Activated naive CD8-positive, alpha-beta T cell treated with anti-CD3 and anti-CD28 coated beads, Interleukin-2, amount 50 U/mL, for 16 hours (primary cell): ENCODE measurements at places on chromosomes 5 and 9.

GRCh38 chr9:77710965-77711648, 63.0 kb upstream of the GNA14 start:
- DNase-seq, result no peak

DNA sequence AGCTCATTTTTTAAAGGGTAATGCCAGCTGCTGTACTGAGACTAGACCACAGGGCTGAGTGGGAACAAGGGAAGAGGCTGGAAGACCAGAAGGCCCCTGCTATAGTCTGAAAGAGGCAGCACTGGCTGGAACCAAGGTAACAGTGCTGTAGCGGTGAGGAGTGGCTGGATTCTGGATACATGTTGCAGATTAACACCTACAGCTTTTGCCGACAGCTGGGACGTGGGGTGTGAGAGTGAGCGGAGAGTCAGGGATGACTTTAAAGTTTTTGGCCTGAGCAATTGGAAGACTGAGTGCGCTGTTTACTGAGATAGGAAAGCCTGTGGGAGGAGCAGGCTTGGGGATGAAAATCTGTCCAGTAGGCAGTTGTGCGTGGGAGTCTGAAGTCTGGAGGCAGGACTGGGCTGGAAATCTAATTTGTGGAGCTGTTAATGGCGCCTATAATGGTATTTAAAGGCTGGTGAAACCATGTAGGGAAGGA, 26.5 kb downstream of the AQP7 start:
- DNase-seq, result no peak

DNA sequence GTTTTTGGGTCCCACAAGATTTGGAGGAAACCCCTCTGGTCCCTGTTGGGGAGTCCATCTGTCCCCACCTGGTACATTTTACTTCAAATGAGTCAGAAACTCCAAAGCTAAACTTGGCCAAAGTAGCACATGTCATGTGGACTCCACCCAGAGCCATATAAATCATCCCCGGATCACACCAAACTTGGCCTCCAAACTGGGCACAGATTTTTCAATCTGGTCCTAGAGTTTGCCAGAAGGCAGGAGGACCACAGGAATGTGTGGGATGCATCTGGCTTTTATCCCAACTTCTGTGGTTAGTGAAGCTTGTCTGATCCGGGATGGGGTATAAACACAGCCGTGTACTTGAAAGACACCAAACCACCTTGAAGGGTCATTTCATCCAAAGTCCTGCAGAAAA, 66.3 kb downstream of the MAT2B start:
- DNase-seq, result no peak

DNA sequence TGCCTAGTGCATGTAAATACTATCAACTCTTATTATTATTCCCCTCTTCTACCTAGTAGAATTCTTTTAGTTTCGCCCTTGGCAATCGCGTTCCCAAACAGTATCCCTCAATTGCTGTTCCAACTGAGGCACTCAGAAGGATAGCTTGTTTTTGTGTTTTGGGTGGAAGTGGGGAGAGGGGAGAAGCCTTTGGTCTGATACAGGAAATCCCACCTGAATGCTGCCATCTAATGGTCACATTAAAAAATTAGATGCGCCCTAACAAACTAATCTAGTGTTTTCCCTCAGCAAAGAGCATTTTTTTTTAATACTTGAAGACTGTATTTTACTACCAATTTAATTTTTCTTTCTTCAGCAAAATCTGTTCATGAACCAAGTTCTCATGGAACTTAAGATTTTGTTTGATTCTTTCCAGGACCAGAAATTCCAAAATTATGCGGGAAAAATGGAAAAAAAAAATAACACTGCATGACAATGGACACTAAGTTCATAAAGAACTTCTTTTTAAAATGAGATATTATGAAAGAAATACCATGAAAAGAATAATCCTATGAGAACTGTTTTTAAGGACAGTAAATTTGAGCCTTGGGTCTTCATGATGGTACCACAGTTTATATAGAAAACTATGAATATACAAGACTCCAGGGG, 22.2 kb upstream of the GLDC start:
- DNase-seq, result no peak

DNA sequence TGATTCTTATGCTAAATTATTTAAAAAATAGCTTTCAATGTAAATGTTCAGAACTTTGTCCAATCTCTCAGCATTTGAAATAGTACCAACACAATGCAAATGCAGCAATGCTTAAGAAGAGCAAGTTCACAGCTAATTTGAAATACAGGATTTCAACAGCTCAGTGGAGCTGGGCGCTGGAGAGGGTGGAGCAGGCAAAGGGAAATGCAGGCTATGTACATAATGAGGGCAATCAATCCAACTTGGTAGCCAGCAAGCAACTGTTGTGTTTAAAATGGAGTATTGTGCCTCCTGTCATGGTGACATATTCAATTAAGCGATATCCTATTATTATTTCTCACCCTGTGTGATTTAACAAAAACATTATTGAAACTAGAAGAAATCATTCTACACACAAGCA, 568.8 kb downstream of the PSAT1 start:
- no peak for DNase-seq

GRCh38 chr5:177427211-177427822, 841 bp downstream of the GRK6 start:
- no peak for DNase-seq

- peak; percentile 29 for DNase-seq
Observed at GRCh38 chr5:170638454-170639220, 134.8 kb downstream of the KCNIP1 start.

GRCh38 chr9:214648-215493, at the start of gene DOCK8:
Gene DOCK8 (plus strand): TSS chr9:214865. CDS start chr9:214977, 112 bp downstream.
- DNase-seq, result no peak

DNA sequence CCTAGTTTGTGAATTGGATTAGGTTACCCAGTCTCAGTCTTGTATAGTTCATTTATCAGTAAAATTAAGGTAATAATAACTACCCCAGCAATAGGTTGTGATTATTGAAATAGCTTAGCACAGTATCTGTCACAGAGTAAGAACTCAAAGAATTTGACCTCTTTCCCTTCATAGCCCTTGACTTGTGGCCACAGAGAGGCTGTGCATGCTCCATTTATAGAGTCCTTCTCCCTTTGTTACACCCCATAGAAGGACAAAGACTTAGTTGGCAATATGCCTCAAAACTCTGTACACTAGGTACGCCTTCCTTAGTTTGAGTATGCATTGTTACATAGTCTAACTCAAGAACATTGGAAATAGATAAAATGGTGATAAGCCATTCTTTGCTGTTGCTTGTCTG, 257.2 kb downstream of the KCTD16 start:
- no peak for DNase-seq

- no peak for DNase-seq
Observed at GRCh38 chr5:7207979-7208378, 188.0 kb upstream of the ADCY2 start.

- DNase-seq, result peak; percentile 96
Observed at GRCh38 chr9:37119907-37120842, at the start of gene ZCCHC7. Gene ZCCHC7 (plus strand): TSS chr9:37120574.

DNA sequence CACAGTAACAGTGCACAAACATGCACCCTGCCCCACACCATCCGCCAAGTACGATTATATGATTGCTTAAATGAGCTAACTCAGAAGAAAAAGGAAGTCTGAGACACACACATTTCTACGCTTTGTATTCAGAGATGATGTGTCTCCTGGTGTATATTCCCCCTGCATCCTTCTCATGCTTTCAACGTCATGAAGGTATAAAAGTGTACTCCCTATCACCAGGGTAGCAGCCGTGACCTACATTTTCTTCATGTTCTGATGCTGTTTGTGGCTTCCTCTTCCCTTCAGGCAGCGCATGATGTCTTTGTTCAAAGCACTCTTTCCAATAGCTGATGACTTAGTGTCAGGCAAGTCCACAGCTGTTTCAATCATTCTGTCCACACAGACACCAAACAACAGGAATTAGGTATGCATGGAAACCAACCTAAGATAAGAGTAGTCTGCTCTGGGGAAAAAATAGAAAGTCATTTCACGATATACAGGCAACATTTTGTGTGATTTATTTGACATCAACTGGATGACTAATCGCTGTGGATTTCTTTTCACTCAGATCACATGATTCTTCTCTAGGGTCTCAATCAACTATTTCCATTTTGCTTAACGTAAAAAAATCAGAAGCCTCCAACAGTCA, 269.4 kb upstream of the PTGER4 start:
- DNase-seq, result peak; percentile 18

DNA sequence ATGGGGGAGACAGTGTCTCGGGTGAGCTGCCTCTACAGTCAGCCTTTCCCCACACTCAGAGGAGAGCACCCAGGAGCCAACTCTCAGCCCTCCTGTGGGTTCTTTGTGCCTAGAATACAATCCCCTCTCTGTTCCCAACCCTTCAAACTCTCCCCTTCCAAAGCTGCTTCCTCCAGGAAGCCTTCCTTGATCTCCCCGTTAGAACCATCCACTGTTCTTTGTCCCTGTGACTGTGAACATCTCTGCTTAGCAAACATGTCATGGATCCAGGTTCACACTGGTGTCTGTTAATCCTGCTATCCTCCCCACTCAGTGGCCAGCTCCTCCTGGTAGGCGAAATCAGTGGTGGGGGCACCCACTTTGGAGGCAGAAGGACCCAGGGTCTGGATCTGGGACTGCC, 16.2 kb upstream of the IER5L start:
- DNase-seq, result no peak

- DNase-seq, result peak; percentile 47
Observed at GRCh38 chr5:132294728-132295504, 722 bp downstream of the SLC22A4 start.

DNA sequence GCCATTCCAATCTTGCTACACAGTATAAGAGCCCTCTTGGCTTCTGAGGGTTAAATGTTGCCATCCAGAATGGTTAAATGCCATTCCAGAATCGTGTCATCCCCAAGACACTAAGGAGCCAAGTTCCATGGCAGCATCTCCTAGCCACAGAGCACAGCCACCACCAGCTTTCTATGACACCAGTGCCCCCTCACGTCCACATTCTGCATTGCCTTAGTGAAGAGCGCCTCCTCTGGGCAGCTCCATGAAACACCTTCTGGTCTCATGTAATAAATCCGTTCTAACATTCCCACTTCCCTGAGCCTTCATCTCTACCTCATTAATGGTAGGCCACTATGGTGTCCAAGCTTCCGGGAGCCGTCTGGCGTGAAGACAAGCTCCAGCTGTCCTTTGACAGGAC, 12.4 kb downstream of the CBY3 start:
- no peak for DNase-seq

DNA sequence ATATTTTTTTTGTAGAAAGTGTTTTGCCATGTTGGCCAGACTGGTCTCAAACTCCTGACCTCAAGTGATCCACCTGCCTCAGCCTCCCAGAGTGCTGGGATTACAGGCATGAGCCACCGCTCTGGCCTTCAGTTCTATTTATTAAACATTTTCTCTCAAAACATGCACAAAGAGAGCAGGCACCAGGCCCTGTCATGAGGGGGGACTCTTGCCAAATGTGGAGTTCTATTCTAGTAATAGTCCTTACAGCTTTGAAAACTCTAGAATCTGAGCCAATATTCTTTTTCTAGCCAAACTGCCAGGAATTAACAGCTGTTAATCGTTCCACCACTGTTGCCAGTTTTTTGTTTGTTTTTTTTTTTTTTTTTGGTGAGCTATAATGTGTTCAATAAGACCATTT, 124.6 kb downstream of the TARS1 start:
- DNase-seq, result no peak

GRCh38 chr5:118511846-118512245, 476.5 kb downstream of the DTWD2 start:
- DNase-seq, result no peak

DNA sequence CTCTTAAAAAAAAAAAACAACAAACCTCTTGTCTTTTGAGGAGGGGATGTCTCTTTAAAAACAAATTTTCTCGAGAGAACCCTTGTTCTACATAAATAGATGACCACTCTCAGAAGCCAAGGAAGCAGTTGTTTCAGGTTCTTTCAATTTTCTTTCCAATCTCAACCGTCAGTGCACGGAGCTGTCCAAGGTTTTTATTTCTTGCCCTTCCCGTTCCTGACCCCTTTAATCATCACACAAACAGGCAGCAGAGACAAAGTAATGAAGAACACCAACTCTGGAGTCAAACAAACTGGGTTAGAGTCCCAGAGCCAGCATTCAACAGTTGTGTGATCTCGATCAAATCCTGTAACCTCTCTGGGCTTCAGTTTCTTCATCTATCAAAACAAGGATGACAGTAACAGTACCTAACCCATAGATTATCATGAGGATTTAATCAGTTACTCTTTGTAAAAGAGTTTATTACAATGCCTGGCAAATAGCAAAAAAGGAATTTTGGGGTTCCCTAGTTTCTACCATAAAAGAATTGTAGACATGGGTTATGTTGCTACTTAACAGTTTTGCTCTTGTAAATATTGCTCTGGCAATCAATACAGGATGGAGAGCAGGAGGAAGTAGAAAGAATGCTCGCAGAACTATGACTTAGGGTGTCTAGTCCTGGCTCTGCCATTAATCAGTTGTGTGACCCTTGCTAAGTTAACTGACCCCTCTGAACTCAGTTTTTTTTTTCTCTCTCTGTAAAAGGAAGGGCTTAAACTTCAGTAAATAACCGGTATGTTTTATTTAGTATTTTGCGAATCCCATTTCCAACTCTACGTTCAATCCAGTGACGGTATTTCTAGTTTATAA, 1.0 kb upstream of the NIM1K start:
- no peak for DNase-seq

GRCh38 chr9:120481846-120482245, 98.1 kb downstream of the CDK5RAP2 start:
- DNase-seq, result no peak

GRCh38 chr5:88230546-88231066, 38.0 kb downstream of the TMEM161B start:
- DNase-seq, result no peak

- no peak for DNase-seq
Observed at GRCh38 chr5:135157421-135158313, 123.6 kb upstream of the PITX1 start.

- no peak for DNase-seq
Observed at GRCh38 chr9:72129271-72130156, 19.7 kb upstream of the GDA start.

GRCh38 chr9:69571032-69571431, 101.1 kb downstream of the APBA1 start:
- no peak for DNase-seq

DNA sequence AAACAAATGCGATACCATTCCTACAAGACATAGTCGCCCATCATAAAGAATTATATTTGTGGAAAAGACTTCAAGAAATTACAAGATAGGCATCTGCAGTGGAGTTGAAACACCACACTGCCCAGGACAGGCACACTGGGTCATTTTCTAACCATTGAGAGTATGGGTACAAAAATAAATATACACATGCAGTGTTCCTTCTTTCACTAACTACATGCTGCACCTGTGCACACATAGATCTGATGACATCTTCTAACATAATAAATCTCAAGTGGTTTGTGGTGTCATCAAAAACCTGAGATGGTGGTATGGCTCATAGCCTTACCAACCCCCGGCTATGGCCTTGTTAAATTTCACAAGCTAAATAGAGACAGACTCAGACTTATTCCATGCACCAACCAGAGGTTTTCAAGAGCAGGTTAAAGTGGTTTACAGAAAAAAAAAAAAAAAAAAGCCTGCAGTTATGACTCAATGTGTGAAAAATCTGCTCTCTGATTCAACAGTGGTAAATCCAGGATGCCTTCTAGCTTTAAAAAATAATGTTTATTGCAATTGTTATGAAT, 12.4 kb upstream of the NFIB start:
- DNase-seq, result no peak

- no peak for DNase-seq
Observed at GRCh38 chr5:95880081-95880926, 57.8 kb upstream of the GLRX start.

GRCh38 chr5:39337252-39337915, 26.9 kb downstream of the C9 start:
- no peak for DNase-seq
